ENCODE measurements at places on chromosomes 7 and 10.

GRCh38 chr10:128150045-128150493, 23.8 kb upstream of the MKI67 start:
- DNase-seq: peak; percentile 76

- DNase-seq: no peak
These were observed 18.1 kb downstream of the FOXP2 start for GRCh38 chr7:114432703-114433102.

DNA sequence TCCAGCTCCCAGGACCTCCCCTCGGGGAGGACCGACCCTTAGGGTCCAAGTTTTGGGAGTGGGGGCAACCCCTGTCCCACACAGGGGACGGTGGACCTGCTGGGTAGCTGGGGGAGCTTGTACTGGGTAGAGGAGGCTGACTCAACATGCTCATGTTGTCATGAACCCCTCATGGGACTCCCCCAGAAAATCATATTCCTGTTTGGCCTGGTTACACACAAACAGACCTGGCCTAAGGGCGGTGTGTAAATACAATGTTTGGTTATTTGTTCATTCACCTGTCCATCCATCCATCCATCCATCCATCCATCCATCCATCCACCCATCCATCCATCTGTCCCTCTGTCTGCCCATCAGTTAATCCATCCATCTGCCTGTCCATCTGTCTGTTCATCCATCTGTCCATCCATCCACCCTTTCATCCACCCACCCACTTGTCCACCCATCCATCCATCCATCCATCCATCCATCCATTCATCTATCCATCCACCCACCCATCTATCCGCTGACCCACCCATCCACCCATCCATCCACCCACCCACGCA, 92.9 kb downstream of the DNAJB6 start:
- no peak for DNase-seq

DNA sequence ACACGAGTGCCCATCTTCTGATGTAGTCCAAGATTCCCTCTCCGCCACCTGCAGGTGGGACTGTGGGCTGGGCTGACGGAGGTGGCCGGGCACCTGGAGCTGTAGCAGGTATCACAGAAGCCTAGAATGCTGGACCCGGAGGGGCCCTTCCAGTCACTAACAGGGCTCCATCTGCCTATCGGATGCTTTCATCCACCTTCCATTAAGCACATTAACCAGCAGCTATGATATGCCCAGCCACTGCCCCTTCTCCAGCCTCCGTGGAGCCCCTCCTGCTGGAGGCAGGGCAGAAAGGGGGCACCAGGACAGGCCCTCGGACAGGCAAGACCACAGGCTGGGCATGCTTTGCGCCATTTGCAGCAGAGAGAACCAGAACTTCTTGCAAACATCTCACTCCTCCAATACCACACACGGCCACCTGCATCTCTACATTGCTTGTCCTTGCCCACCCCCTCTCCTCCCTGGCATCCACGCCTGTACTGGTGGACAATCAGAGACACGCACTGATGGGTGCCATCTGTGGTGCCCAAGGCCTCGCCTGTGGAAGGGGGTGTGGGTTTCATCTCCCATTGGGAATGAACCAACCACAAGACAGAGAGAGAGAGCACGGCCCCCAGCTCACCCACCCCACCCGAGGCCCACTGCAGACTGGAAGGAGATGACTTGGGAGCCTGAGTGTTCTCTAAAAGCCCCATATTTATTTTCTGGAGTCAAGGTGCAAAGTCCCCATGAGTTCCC, 16.8 kb downstream of the PRKAG2 start:
- no peak for DNase-seq

GRCh38 chr10:26485150-26485941, 47.2 kb downstream of the APBB1IP start:
- DNase-seq: no peak

DNA sequence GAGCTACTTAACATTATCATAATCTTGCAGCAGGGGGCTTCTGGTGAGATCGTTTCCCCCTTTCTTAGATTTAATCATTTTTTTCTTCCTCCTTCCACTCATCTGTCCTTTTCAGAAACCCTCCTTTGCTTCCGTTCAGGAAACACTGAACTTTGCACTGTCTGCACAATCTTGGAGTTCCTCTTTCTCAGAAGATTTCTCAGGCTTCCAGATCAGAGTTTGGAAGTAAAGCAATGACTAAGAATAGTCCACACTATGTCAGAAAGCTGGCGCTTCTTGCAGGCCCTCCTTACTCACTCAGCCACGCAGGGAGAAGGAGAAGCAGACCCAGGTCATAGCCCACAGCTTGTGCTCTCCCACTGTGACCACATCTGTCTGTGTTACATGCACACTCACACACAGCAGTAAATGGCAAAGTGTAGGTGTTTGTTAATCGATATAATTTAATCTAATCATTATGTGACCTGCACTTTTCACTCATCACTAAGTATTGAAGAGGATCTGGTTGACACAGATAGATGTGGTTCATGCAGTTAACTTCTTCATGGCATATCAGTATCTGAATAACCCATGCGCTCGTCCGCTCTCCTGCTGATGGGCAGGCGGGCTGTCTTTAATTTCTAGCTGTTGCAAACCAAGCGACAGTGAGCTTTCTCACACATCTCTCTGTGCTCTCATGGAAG, 30.2 kb downstream of the ALOX5 start:
- DNase-seq: no peak

- no peak for DNase-seq
These were observed 764.6 kb downstream of the PHTF2 start for GRCh38 chr7:78563191-78563590.

DNA sequence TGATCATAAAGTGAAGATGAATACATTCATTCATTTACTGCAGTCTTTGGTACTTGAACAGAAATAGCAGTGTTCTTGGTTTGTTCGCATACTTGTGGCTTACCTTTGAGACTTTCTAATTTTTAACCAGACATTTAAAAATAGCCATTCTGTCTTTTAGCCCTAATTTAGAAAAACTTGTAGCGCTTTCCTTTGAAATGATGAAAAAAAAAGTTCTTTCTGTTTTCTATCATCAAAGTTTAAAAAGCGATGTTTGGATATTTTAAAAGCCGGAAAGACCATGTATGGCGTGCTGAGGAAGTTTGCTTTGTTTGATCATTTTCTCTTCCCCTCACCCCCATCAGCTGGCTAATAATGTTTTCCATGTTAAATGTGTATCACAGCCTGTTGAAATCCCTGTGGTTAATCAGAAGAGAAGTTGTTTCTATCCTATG, 116.3 kb downstream of the CUX1 start:
- no peak for DNase-seq

DNA sequence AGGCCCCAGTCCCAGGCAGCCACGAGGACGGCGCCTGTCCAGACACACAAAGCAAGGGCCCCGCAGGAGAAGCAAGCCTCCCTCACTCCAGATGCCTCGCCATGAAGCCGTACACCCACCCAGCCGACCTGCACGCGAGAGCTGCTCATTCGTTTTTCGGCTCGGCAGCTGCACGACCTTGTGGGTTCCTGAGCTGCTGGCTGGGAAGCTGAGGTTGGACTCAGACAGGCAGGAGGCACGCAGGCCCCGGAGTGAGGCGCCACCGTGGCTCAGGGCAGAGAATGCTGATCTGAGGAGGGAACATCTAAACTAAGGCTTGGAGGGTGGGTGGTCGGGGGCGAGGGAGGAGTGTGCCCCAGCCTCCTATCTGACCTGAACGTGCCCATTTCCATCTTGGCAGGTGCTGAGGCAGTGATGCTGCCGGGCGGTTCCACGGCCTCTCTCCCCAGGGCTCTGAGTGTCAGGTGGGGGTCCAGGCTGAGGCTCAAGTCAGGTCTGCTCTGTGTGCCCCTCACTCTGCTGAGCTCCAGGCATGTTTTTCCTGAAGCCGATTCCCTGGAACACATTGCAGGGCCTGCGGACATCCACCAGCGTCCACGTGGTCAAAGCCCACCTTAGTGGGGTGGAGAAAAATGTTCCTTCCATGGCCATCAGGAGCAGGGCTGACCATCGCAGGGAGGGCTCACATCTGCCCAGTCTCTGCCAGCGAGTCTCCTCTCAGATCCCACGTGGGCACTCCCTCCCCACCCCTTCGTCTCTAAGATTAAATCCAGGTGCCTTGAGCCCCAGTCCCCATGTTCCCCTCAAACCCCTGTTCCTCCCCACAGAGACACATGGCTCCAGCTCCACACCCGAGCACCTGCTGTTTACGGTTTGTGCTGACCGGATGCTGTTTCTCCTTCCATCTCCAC, 28.1 kb upstream of the FAM20C start:
- DNase-seq: no peak

GRCh38 chr7:126842451-126842850, 410.3 kb downstream of the GRM8 start:
- no peak for DNase-seq

GRCh38 chr7:116097365-116098009, 66.9 kb upstream of the TFEC start:
- DNase-seq: no peak

- no peak for DNase-seq
These were observed 273.8 kb downstream of the RNLS start for GRCh38 chr10:88309365-88309764.

GRCh38 chr7:55534916-55535590, 37.2 kb downstream of the VOPP1 start:
- no peak for DNase-seq

- no peak for DNase-seq
These were observed 37.8 kb upstream of the HIBADH start for GRCh38 chr7:27700501-27700900.

- no peak for DNase-seq
These were observed 129.4 kb downstream of the WDR11 start for GRCh38 chr10:120980279-120981255.

- peak; percentile 80 for DNase-seq
These were observed 4.2 kb upstream of the HOXA7 start for GRCh38 chr7:27160546-27161213.

DNA sequence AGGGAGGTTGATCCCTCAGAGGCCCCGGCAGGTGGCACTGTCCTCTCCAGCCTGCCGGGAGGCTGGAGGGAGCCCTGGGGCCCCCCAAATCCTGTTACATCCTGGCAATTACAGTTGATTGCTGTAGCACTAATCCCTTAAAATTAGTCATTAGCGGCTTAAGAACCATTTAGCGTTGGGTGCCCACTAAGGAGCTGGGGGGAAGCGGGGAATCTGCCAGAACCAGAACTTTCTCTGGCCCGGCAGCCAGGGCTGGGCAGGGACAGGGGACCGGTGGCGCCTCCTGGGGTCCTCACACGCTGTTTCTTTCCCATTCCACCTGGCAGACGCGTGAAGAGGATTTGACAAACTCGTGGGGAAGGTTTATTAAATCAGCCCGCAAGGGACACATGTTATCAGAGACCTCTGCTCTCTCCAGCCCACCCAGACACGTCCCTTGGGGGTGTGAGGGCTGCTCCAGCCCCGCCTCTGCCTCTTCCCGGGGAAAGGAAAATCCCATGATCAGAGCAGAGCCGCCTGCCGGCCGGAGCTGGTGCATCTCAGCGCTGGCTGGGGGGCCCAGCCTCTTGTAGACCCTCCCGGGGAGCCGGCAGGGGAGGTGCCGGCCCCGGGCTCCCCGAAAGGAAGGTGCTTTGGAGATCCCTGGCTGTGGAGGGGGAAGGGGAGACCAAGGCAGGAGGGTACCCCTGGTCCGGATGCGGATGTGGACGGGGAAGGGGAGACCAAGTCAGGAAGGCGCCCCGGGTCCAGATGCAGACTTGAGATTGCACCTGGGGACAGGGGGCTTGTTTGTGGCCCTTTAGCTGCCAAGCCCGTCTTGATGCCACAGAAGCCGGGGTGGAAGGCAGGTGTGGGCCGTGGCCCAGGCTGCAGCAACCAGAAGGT, 142.7 kb downstream of the ELFN1 start:
- DNase-seq: no peak

GRCh38 chr7:155979994-155980393, 167.7 kb upstream of the SHH start:
- DNase-seq: no peak

GRCh38 chr10:121465215-121465614, 133.0 kb downstream of the FGFR2 start:
- no peak for DNase-seq

DNA sequence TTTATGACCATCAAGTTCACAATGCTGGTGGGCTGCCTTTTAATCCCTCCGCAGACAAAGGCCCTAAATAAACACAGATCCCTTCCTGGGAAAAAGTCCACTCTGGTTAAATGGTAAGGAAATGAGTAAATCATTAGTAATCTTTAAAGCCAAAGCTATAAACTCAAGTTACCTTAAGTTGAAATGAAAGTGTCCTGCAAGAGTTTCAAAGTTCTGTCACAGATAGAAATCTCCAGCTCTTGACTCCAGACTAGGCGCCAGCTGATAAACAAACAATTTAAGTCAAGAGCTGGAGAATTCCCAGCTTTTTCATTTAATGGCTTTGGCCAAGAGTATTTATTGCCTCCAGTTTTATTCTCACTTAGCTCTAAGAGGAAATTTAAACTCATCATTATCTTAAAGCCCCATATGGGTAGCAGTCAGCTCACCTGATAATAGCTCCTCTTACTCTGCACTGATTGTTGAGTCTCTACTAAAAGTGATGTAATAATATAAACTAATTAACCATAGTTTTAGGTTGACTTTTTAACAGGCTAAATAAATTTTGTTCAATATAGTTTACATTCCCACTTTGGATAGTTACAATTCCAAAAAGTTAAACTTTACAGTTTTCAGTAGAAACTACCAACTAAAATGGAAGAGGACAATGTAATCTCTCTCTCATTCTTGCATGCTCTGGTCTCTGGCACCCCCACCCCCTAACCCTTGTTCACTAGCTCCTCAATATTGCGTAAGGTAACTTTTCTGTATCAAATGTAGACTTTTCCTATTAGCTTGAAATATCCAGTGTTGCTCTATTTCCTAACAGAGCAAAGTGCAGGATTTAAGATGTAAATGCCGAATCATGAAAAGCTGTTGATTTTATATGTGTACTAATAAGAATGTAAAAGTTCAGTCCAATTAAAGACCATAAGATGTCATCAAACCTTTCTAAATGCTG, 56.1 kb downstream of the HIBADH start:
- no peak for DNase-seq

GRCh38 chr10:17787087-17787961, 21.8 kb upstream of the MRC1 start:
- DNase-seq: no peak

DNA sequence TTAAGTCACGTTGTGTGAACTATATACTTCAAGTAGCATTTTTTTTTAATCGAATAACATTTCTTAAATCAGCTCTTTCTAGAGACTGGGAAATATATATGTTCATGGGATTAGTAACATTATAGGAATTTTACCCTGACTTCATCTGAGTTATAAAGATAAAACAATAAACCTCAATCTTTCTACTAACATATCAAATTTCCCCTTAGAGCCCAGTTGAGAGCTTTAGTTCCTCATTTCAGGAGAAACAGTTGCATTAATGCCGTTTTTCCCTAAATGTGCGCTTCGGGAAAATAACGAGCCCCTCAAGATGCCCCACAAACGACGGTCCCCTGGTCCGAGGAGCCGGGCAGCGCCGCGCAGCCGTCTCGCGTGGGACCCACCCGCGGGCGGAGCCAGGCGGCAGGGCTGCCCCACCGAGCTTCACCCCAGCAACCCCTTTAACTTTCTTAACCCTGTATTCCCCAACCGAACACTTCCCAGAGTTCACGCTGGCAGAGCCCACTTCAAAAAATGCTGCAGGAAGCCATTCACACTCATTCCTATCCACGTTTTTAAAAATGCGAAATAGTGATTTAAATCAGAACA, 152.5 kb upstream of the YAE1 start:
- DNase-seq: no peak

- DNase-seq: peak; percentile 73
These were observed 2.2 kb downstream of the CRTAC1 start for GRCh38 chr10:98028168-98028770.

- DNase-seq: no peak
These were observed 148.5 kb upstream of the AKR1E2 start for GRCh38 chr10:4677296-4678021.

GRCh38 chr7:80413383-80413945, 98.4 kb downstream of the GNAT3 start:
- no peak for DNase-seq
